ENCODE measurements at places on chromosomes 16 and 17.

GRCh38 chr17:9002606-9003354 is 18.5 kb upstream of the NTN1 start:
- DNase-seq: peak; percentile 32

DNA sequence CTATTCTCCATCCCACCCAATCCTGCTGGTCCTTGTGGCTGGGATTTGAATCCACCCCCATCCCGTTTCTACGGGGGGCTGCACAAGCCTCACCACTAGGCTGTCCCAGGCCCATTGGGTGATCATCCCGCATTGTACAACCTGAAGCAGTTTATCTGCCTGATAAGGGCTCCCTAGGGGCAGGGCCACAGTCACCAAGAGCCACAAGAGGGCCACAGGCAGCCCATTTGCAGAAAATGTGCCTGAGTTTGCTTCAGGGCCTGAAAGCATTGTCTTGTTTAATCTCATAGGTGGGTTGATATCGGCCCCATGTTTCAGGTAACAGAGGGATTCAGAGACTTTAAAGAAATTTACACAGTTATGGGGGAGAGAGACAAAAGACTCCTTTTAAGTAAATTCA is 245.0 kb downstream of the CPPED1 start:
- no peak for DNase-seq

DNA sequence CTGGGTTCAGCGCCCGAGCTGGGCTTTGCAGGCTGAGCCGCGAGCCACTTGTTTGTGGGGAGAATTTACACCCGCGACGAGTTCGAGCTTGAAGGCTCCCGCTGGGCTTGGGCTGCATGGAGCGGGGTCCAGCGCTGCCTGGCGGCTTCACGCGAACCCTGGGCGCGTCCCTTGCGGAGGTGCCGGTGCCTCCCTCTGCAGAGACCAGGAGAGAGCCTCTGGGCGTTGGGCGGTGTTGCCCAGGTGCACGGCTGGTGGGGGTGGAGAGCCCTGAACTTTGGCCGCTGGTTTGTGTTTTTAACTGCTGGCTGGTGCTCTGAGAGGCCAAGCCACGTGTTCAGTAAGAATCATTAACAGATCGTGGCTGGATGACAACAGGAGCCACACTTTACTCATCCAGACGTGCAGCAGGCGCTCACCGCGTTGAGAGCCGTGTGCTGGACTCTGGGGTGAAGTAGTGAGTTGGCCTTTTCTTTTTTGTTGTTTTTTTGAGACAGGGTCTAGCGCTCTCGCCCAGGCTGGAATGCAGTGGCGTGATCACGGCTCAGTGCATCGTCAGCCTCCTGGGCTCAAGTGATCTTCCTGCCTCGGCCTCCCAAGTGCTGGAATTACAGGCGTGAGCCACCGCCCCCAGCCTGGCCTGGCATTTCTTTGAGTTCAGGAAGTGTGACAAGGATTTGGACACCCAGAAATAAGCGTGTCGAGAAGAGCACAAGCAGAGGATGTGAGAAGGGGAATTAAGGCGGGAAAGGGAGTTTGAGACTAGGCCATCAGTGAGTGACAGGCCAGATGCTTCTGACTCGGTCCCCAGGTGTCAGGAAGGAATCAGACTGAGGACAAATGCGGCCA is 827 bp downstream of the CDK10 start:
- no peak for DNase-seq

- DNase-seq: no peak
These were observed 124.2 kb downstream of the ZFHX3 start for GRCh38 chr16:72923757-72924156.

- no peak for DNase-seq
These were observed 47.7 kb downstream of the VAC14 start for GRCh38 chr16:70753228-70753627.

DNA sequence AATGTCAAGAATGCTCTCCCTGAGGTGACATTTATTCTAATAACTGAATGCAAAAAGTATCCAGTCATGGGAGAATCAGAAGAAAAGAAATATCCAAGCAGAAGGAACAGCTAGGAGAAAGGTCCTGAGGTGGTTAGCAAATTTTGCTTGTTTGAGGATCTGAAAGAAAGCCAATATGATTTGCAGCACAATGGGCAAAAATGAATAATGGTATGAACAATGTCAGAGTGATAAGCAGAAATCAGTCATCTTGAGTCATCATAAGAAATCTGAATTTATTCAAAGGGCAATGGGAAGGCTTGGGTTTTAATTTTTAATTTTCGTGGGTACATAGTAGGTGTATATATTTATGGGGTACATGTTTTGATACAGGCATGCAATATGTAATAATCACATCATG is 68.5 kb downstream of the BRIP1 start:
- no peak for DNase-seq

GRCh38 chr16:26802965-26803364 is 263.8 kb upstream of the C16orf82 start:
- DNase-seq: no peak

- no peak for DNase-seq
These were observed 251.2 kb downstream of the ENGASE start for GRCh38 chr17:79325709-79326430.

- no peak for DNase-seq
These were observed 19.8 kb upstream of the ADCY7 start for GRCh38 chr16:50246299-50247122.

DNA sequence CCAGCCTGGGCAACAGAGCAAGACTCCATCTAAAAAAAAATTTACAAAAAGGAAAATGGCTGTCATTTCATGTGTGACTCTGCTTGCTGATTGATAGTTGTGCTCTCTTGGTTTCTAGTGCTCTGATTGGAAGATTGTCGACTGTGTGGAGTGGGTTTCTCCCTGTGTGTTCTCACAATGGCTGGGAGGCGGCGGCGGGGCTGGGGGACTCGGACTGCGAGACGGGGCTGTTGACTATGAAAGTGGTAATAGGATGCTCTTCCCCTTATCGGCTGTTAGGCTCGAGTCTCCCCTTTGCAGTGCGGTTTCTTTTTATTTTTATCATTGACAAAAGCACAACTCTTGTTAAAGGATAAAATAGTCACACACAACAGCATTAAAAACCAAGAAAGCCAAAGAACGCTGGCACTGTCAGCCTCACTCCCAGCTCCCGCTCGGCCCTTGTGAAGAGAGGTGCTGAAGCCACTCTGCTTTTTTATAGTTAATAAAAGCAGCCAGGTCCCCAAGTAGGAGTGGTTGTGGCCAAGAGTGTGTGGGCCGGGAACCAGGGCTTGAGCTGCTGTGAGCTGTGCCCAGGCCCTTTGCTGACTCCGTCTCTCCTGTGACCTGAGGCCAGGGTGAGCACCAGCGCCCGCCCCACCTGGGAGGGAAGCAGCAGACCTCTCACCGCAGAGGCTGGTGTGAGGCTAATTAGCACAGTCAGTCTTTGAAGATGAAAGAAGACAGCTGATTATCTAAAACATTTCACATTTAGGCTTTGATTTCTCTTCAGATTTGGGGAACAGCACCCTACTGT is 36.5 kb downstream of the TBCD start:
- no peak for DNase-seq

DNA sequence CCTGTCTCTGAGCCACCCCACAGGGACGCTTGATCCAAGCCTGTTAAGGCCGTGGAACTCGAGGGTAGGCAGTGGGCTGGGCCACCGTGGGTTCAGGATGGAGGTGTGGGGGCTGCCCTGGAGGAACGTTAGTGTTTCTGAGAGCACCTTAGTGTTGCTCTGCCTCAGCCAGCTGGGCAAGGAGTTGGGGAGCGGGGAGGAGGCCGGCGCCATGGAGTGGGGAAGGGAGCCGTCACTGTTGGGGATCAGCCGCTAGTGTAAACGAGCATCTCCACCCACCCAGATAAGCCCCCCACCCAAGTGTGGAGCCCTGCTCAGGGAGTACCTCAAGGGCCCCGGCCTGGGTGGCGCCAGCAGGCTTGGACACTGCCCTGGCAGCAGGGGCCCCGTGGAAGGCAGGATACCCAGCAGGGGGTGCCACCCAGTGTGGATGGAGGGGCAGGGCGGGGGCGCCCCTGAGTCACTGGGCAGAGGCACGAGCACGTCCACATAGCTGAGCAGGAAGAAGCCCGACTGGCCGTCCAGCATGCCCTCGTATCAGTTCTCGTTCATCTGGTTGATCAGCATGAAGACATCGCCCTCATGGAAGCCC is 98.6 kb downstream of the KPNA2 start:
- no peak for DNase-seq

DNA sequence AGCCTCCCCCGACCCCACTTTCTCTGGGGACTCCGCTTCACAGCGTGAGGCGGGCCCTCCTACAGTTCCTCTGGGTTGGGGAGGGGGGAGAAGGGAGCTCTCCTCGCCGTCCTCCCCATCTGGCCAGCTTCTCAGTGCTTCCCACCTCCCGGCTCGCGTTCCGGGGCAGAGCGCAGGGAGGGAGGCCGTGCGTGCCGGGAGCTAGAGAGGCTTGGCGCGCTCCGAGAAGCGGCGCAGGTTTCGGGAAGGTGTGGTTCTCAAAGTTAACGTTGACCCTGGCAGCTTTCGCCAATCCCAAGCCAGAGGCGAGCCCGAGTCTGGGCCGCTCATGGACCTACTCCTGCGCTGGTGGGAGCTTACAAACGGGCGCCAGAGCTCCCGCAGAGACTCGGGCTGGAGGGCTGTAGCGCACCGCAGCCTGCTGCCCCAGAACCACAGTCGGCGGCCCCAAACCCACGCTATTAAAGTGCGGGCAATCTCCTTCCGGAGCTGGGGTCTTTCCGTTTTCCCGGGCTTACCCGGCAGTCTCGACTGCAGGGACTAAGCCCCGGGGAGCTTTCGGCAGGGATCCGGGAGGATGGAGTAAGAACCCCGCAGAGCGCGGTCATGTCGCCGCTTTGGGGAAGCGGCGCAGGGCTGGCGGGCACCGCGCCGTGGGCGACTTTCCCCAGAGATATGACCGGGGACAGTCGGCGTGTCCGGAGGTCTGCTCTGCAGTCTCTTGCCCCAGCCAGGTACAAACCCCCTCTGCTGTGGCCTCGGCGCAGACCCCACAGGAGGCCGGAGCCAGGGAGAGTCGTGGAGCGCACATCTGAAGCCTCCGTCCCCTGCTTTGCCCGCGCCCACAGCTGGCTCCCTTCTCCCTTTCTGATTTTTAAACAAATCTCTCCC is 787 bp downstream of the CDH11 start:
- no peak for DNase-seq

GRCh38 chr16:23482778-23483177 is 27.5 kb downstream of the GGA2 start:
- DNase-seq: peak; percentile 78

GRCh38 chr17:35666967-35667532 is 64.4 kb upstream of the RASL10B start:
- DNase-seq: no peak

DNA sequence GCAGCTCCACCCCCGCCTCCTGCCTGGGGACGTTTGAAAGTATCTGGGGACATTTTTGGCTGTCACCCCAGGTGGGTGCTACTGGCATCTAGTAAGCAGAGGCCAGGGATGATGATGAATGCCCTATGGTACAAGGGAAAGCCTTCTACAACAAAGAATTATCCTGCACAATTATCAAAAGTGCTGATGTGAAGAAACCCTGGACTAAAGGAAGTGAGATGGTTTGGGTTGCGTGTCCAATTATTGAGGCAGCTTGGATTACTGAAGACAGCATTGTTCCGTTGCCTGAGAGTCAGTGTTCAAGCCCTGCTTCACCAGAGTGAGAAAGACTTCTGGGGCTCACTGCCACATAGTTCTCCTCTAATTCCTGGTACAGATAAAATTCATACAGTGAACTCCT is 343.4 kb downstream of the CA10 start:
- no peak for DNase-seq

- DNase-seq: no peak
These were observed 9.4 kb downstream of the PLD6 start for GRCh38 chr17:17196776-17197175.

DNA sequence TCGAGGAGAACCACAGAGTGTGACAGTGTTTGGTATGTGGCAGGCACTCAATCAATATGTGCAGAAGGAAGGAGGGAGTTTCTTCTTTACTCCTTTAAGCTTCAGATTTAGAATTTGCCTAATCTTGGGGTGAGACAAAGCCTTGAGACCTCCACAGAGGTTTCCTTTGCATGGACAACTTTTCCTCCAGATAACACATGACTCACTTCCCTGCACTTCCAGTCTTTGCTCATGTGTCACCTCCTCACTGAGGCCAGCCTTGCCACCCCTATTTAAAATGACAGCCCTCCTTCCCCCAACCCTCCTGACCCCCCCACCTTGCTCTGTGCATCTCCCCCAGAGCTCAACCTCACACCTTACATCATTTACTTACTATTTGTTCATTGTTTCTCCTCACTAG is 17.4 kb upstream of the NOS2 start:
- no peak for DNase-seq

DNA sequence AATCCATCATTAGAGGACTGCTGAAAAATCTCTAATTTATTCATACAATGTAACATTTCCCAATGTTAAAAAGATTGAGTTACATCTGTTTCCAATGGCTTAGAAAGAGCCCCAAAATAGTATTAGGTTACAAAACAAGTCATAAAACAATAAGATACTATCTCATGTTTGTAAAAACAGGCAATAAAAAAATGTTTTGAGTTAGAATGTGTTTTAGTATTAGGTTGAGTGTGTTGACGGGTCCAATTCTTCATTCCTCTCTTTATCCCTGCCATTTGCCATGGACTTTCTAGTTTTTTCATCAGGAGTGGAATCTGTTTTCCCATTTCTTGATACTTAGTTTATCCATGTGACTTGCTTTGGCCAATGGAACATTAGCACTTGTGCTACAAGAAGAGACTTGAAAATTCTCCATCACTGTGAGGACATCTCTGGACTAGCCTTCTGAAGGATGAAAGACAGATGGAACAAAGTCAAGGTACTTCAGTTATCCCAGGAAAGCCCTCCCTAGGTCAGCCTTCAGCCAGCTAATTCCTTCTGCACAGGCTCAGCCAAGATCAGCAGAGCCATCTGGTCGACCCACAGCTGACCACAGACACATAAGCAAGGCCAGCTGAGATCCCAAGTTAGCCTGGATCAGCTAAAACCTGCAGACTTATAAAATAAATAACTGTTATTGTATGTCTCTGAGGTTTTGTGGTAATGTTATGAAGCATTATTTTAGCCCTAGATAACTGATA is 83.3 kb downstream of the HS3ST3A1 start:
- no peak for DNase-seq

DNA sequence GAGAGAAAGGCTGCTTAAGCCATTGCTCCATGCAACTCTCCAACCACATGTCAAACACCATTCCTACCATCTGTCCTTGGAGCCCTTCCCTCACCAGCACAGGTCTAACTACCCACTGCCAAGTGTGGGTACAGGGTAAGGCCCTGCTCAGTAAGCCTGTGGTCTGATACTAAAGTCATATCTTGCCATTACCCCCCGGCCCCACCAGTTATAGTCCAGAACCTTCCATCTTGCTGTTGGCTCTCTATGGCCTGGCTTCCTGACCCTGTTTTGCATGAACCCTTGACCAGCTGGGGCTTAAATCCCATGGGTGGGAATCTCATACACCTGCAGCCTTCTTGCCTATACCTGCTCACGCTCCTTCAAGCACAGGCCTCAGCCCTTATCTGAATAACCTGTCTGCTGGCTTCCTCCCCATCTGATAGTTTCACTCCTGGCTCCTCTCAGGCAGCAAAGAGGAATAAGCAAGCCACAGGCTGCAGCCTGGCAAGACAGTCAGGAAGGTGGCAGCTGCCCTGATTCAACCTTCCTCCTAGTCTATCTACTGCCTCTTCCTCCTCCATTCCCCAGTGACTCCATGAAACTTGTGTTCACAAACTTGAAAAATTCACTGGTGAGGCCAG is 64.1 kb downstream of the ZFHX3 start:
- no peak for DNase-seq

Measured in CD4-positive, alpha-beta T cell treated with Interleukin-10 for 1 hour (primary cell).